Stimulated activated CD4-positive, alpha-beta T cell treated with anti-CD3 and anti-CD28 coated beads, Interleukin-4, amount 100 ng/mL, for 1 hour (primary cell): ENCODE measurements at places on chromosomes 1 and 21.

DNA sequence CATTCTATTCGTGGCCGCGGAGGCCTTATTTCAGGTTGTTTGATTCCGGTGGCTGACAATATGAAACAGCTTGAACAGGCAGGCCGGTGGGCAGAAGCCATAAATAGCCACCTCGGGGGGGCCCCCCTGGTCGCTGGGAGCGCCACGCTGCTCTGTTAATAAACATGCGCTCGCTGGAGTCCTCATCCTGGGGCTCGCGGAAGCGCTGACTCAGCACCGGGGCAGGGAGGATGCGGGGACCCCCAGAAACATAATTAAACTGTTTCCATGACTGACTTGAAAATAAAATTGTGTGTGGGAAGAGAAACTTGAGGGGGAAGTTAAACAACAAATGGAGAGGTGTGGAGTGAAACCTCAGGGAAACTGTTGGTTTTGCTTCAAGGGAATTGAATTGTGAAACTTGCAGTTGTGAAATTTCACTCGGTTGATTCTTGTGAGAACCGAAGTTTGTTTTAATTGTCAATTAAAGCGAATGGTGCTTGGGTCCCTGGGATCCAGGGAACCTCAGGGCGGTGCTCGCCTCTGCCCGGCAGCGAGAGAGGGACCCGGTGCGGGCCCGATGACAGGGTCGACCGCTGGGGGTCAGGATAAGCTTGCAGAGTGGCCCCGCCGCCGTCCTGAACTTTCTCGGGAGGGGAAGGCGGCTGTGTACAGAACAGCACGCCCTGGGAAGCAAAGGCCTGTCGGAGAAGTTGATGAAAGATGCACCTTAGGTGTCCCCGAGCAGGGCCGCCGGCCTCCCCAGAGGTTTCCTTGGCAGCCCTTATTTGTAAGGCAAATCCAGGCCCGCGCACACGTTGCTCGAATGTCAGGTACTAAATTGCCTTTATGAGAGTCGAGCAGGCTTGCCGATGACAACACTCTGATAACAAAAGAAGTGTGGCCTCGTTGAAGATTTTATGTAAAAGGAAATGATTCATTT is 176.9 kb upstream of the LMO4 start:
- peak; percentile 45 for DNase-seq

GRCh38 chr21:26457817-26458216 is 115.3 kb downstream of the CYYR1 start:
- no peak for DNase-seq

DNA sequence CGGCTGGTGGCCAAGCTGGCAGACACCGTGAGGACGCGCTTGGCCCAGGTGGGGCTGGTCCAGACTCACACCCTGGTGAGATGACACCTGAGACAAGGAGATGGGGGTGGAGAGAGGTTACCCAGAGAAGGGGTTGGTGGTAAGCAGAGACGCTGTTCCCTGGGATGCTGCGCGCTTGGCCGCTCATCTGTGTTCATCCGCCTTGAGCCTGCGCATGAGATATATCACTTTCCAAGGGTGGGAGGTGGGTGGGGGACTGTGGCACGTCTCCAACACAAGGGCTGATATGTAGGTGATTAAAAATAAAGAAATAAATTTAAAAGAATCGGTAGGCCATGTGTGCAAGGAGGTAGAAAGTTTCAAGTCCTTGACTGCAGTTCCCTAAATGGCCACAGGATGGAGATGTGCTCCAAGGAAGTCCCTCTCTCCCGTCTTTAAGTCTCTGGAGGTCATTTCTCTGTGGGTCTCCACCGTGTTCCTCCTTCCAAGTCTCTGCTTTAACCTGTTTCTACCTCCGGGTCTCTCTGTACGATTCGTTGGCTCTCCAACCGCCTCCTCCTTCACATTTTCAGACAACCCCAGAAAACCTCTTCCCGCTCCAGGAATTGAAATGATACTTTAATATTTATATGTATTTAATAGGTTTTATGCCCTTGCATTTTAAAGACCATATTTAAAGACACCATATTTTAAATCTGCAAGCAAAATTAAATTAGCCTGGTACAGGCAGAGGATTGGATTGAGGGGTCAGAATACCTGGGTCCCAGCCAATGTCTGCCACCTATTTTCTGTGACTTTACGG is 4.5 kb downstream of the TTC24 start:
- peak; percentile 65 for DNase-seq

- no peak for DNase-seq
These were observed 4.7 kb upstream of the CD55 start for GRCh38 chr1:207316622-207317391.

DNA sequence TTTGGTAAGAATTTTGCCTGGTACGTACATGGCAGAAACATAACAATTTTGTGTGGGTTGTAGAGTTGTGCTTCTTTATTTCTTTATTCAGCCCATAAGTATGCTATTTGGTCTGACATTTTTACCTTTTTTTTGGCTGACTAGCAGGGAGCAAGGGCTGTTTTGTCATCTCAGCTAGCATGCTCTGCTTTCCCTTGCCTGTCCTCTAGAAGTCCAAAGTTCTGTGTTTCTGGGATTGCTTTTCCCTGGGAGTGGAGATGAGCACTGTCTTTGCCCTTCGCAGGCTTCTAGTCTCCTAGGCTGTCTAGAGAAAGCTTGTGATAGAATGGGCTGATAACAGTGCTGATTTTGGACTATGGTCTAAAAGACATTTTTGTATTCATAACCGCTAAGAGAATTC is 7.5 kb downstream of the UCK2 start:
- no peak for DNase-seq

DNA sequence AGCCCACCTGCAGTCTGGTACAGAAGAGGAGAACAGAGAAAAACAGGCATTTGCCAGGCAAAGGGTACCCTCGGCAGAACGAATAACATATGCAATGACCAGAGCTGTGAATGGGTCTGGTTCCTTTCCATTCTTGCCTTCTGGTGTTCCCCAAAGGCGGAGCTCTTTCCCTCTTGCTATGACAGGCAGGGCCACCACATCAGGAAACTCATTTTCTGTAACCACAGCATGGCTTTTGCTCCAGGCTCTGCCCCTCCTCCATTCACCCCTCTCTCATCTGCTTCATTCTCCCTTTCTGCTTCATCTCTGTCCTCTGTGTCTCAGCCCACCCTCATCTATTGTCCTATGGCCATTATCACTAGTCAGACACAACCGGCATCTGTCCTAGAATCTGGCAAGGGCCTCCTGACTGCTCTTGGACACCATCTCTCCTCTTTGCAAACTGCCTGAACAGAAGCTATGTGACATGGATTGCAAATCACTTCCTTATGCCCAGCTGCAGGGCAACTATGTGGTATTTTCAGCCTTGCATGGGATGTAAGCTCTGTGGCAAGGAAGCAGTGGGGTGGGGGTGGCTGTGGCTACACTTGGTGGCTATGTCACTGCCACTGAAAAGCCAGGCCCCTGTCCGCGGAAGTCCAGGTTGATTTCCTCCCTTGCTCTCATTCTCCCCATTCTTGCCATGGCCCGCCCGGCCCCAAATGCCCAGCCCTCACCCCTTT is 78.8 kb upstream of the ABCD3 start:
- DNase-seq = no peak

GRCh38 chr1:24373710-24374109 is 39.9 kb downstream of the STPG1 start:
- no peak for DNase-seq

DNA sequence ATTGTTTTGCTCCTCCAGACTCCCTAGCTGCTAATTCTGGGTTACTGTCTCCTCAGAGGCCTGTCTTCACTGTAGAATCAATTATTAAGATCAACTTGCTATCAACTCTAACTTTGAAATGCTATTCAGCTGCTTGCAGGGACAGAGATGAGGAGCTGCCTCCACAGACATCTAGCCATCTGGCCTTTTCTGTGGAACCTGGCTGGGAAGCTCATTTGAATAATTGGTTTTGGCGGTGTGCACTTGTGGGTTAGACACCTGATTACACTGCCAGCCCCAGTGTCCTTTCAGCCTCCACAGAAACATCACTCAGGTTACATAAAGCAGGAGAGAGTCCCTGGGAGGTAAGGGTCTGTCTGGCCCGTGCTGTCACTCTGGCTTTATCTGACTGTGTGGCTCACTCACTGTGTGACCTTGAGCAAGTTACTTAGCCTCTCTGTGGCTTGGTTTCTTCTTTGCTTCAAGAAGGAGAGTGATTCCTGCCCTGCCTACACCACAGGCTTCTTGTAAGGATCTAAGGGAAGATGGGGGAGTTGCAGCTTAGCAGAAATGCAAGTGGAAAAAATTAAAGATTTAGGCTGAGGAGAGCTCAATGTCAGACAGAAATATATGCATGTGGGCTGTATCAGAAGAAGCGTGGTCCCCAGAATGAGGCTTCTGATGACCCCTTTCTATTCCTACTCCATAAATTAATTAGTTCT is 131.6 kb downstream of the BEND5 start:
- no peak for DNase-seq

DNA sequence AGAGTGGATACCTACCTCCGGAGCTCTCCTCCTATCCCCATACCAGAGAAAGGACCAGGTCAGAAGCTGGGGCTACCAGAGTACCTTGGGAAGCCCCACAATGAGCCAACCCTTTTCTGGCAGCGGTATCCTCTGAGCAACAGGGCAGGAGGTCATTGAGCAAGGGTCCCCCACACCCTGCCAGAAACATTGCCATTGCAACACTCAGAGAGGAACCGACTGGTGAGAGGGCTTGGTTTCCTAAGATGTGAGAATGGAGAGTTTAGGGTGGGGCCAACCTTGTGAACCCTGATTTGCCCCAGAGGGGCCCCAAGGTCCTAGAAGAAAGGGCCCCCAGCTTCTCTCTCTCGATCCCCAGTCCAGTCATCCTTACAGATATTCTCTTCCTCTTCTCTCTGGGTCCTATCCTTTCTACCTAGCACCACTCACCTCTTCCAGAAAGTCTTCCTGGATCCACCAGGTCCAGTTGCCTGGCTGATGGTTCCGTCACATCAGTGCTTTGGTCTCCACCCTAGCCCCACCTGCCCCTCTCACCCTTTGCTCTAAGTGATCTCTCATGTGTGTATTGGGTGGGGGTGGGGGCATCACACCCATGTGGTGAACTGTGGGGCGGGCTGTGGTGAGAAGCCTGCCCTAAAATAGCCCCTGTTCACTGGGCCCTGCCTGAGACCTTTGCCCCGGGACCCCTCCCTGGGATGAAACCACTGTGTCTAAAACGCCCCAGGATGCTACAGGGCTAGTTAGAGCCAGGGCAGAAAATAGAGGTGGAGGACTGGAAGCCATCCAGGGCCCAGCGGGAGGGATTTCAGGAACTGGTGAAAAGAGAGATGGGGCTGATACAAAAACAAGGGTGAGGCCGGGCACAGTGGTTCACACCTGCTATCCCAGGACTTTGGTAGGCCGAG is 8.7 kb downstream of the FGR start:
- DNase-seq = no peak

DNA sequence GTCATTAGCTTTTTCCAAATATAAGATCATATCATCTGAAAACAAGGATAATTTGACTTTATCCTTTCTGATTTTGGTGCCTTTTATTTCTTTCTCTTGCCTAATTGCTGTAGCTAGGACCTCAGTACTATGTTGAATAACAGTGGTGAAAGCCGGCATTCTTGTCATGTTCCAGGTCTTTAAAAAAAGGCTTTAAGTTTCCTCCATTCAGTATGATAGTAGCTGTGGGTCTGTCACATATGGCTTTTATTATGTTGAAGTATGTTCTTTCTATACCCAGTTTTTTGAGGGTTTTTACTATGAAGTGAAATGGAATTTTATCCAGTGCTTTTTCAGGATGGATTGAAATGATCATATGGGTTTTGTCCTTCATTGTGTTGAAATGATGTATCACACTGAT is 115.8 kb downstream of the DUSP10 start:
- no peak for DNase-seq

- DNase-seq = no peak
These were observed 13.4 kb downstream of the THEMIS2 start for GRCh38 chr1:27885621-27886352.

DNA sequence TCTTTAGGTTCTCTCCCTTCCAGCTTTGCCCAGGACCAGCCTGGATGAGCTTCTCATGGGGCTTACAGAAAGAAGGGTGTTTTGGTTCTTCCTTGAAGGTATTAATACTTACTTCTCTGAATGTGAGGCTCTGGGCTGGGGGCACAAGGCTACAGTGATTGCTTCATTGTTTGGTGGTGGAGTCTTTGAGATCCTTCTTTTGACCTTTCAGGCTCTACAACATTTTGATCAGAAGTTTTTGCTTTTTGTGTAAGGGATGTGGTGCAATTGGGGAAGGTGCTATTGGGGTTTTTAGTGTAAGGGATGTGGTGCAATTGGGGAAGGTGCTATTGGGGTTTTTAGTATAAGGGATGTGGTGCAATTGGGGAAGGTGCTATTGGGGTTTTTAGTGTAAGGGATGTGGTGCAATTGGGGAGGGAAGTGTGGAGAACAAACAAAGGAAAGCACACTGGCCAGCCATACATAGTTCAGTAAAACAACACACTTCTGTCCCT is 103.6 kb upstream of the IVNS1ABP start:
- no peak for DNase-seq

GRCh38 chr1:11156963-11157362 is 32.2 kb upstream of the ANGPTL7 start:
- peak; percentile 8 for DNase-seq

DNA sequence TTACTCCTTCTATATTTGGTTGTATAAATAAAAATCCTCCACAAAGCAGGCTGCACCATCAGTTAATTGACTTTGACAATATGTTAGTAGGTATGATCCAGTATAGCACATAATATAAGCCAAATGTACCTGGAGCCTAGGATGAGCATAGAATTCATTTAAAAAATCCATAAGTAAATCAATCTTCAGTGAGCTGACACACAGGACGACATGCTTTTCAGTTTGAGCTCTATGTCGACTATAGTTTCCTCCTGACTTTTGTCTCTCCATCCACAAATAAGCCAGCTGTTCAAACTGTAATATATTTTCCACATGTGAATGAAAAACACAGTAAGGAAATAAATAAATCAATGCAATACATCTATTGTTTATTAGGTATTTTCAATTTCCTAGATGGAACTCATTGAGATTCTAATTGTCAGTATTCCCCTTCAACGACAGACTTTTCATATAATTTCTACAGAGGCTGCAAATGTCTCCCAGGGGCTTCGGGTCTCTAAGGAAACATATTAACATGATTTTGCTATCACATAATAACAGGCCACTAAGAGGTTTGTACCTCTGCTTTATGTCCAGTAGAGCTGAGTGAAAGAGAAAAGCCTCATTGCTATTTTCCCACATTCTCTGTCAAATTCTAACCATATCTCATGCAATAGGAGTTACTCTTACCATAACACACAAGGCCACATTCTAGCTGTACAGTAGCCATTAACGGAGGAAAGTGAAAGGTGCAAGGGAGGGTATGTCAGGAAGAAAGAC is 180.1 kb downstream of the KCNT2 start:
- no peak for DNase-seq

GRCh38 chr1:177170756-177171535 is at the start of gene BRINP2:
Gene BRINP2 (plus strand): TSS chr1:177170958. CDS start chr1:177229877, 58,919 bp downstream.
- DNase-seq = no peak

- DNase-seq = no peak
These were observed 119.4 kb downstream of the MRPS6 start for GRCh38 chr21:34192646-34193285.
